NCI-H187 (cell line): ENCODE measurements at places on chromosomes 6 and 20.

- no peak for DNase-seq
Measured at GRCh38 chr6:45454008-45454911, 76.5 kb upstream of the SUPT3H start.

GRCh38 chr20:38770546-38770945 is 22.3 kb downstream of the ACTR5 start:
- DNase-seq: no peak

DNA sequence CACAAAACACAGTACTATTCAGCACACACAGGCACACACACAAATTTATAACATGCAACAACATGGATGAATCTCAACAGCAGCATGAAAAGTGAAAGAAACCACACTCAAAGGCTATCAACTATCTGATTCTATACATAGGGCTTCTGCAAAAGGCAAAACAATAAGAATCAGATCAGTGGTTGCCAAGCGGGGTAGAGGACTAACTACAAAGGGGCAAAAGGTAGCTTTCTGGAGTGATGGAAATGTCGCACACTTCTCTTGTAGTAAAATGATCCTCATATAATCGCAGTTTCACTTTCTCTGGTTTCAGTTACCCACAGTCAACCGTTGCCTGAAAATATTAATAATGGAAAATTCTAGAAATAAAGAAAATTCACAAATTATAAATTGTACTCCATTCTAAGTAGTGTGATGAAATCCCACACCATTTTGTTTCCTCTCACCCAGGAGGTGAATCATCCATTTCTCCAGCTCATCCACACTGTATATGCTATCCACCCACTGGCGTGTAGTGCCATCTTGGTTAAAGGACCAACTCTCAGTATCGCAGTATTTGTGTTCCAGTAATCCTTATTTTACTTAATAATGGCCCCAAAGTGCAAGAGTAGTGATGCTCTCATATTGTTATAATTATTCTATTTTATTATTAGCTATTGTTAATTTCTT is 12.8 kb upstream of the PLN start:
- no peak for DNase-seq

DNA sequence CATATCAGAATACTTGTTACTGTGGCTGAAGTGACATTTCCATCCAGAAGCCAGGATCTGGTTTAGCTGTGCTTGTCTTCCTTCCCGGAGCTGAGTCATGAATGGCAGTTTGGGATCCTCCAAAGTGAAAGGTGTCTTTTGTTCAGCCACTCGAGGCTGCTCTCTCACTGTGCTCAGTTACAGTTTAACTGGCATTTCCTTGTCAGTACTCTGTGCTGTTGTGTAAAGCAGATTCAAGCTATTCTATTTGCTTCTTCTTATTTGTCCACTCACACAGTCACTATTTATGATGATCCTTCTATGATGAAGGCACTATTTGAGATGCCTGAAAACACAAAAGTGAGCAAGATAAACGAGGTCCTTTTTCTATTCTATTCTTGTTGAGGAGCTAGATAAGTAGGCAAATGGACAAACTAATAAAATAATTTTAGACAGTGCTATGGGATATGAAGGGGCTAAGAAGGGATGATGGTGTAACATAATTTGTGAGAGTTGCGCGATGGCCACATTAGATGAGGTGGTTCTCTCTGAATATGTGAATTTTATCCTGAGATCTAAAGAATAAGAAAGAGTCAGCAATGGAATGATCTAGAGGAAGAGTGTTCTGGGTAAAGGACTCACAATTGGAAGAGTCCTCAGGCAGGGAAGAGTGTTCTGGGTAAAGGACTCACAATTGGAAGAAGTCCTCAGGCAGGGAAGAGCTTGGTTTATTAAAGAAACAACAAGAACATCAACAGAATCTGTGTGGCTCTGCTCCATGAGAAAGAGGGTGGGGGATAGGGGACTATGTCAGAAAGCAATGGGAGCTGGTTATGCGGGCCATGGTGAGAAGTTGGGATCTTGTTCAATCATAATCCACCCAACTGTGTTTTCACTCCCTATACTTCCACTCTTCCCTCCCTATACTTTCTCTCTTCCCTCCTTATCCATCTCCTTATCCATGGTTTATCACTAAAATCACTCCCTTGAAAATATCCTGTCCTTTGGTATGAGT is 40.1 kb downstream of the CYP24A1 start:
- no peak for DNase-seq

DNA sequence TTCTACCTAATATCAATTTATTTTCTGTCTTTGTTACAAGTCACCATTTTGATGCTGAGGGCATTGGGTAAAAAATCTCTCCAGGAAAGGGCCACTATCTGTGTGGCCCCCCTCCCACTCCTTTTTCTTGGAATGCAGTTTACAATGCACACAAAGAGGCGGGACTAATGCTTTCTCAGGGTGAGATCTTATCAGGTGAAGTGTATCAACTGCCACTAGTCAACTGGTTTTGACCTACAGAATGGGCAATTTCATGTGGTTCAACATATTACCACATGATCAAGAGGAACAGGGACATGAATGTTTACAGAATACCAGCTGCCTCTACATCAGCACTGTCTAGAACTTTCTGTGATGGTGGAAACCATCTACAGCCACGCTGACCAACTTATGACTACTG is 3.7 kb downstream of the RRBP1 start:
- DNase-seq: no peak
